ENCODE measurements at places on chromosomes 2 and 18.
A peak's percentile ranks its signal among the peaks of the same experiment; 100 is the strongest.

- H3K4me1 ChIP-seq = no peaks in the 10 kb centered on the region
- H3K4me3 ChIP-seq = no peak overlapping the region
- H3K36me3 ChIP-seq = no peaks in the 10 kb centered on the region
Observed at GRCh38 chr2:153917570-153917969, 45.8 kb downstream of the GALNT13 start.

GRCh38 chr2:169038338-169038757 is 7.2 kb upstream of the ABCB11 start:
- no peaks in the 10 kb centered on the region for H3K36me3 ChIP-seq
- DNase-seq = no peak
- no peak overlapping the region for H3K4me3 ChIP-seq
- no peaks in the 10 kb centered on the region for H3K27me3 ChIP-seq

DNA sequence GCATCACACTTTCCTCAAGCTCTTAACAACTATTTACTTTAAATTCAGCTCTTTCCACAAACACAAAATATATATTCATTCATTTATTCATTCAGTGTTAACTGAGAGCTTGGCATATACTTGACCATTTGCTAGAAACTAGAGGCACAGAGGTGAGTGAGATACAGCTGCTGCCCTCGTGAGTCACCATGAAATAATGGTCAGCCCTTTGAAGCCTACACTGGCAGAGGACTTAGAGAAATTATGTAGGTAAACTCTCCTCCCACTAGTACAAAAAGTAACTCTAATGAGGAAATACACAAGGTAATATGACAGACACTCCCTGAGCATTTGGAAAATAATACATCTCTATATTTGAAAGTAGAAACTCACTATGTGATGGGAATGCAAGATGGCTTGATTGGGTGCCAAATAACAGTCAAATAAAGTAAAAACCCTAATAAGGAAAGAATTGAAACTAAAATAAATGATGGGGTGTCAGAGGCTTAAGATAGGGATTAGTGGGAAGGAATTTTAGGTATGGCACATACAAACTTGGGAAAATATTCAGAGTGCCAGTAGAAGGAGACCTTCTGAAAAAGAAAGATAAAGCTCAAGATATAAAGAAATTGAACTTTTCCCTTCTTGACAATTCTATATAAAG is 61.1 kb downstream of the ANTXR1 start:
- no peak overlapping the region for H3K4me3 ChIP-seq
- H3K27me3 ChIP-seq = no peaks in the 10 kb centered on the region
- no peak overlapping the region for H3K27ac ChIP-seq
- no peak for DNase-seq

GRCh38 chr2:36389091-36389564 is 33.5 kb downstream of the CRIM1 start:
- no peak overlapping the region for H3K4me3 ChIP-seq
- peaks cover 33% of the 10 kb centered on the region for H3K4me1 ChIP-seq
- no peaks in the 10 kb centered on the region for H3K36me3 ChIP-seq
- no peaks in the 10 kb centered on the region for H3K27me3 ChIP-seq
- H3K27ac ChIP-seq = peak overlapping the region; percentile 56

- H3K4me1 ChIP-seq = peaks cover 57% of the 10 kb centered on the region
- no peak overlapping the region for H3K4me3 ChIP-seq
- no peak for DNase-seq
- no peaks in the 10 kb centered on the region for H3K36me3 ChIP-seq
Observed at GRCh38 chr2:85012855-85013254, 41.9 kb downstream of the KCMF1 start.

DNA sequence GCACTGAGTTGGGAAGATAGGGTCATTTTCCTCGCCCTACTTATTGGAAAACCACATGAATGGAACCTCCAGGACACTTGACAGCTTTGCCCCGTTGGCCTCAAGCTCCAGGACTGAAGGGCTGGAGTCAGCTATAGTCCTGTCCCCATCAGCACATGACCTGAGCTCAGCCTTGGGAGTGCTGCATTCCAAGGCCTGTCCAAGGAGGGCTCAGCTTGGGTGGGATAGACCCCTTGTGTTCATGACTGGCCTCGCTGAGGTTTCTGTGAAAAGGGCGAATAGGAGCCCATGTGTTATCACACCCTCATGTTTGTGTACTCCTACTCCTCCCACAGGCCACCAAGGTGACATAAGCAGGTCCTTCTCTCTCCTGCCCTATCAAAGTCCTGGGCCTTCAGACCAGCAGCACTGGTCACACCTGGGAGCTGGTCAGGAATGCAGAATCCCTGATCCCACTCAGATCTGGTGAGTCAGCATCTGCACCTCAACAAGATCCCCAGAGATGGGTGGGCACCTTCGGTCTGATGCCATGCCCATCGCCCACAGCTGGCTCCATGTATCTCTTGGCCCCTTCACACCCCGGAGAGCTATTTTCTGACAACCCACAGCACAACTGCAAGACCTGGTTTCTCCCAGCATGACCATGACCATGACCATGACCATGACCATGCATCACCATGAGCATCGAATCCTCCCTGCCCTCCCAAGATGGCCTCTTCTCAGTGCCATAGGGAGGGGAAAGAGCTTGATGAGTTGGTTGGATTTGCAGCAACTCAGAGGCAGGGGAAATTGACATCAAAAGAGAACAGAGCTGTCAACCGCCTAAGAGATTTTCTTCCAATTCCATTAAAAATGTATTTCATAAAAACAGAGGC is 83.0 kb upstream of the RAB6C start:
- H3K4me1 ChIP-seq = no peaks in the 10 kb centered on the region
- DNase-seq = no peak

GRCh38 chr2:221572219-221572820 is at the start of gene EPHA4:
EPHA4 (minus strand) TSS chr2:221572304; CDS start chr2:221572248, 56 bp downstream.
- peaks cover 26% of the 10 kb centered on the region for H3K27me3 ChIP-seq
- H3K4me1 ChIP-seq = peaks cover 16% of the 10 kb centered on the region
- no peaks in the 10 kb centered on the region for H3K36me3 ChIP-seq
- peak within 1 kb of the TSS; percentile 71 for H3K4me3 ChIP-seq
- peak; percentile 91 for DNase-seq

GRCh38 chr2:123670286-123670685 is 354.8 kb upstream of the CNTNAP5 start:
- no peak for DNase-seq
- H3K27me3 ChIP-seq = no peaks in the 10 kb centered on the region
- no peaks in the 10 kb centered on the region for H3K36me3 ChIP-seq
- no peaks in the 10 kb centered on the region for H3K4me1 ChIP-seq
- H3K4me3 ChIP-seq = no peak overlapping the region

DNA sequence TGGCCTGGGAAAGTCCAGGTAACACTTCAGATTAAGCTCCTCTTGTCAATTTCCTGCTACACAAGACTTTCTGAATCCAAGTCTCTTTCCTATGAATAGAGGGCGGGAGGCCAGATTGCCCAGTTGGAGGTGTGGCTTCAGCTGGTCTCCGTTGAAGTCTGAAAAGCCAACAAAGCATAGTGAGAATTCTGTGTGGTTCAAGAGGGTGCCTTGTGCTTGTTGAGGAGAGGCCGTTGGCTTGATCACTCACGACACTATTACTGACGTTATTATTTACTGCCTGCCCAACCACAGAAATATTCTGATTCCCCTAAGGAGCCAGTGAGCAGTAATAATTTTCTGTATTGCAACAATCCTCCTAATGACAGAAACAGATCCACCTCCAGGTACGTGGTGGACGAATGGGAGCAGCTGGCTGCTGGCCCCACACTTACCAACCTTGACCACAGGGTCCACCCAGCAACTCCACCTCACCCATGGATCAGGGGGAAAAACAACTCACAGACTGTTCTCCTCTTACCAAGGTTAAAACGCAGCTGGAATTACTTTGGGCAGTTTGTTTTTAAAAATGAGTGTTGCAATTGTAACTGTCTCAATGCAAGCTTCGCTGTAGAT is 21.9 kb downstream of the NRP2 start:
- peak; percentile 41 for DNase-seq
- H3K36me3 ChIP-seq = no peaks in the 10 kb centered on the region
- H3K27me3 ChIP-seq = no peaks in the 10 kb centered on the region
- H3K27ac ChIP-seq = peak overlapping the region; percentile 88
- no peak overlapping the region for H3K4me3 ChIP-seq

Data from transverse colon (tissue), 4 donors.